Stimulated activated naive CD4-positive, alpha-beta T cell treated with Interleukin-2 at 50 U/mL for 16 hours (primary cell): ENCODE measurements at places on chromosomes 3 and 15.
A peak's percentile ranks its signal among the peaks of the same experiment; 100 is the strongest.

GRCh38 chr3:33936921-33937525 lies 138.6 kb downstream of the PDCD6IP start:
- DNase-seq: no peak

DNA sequence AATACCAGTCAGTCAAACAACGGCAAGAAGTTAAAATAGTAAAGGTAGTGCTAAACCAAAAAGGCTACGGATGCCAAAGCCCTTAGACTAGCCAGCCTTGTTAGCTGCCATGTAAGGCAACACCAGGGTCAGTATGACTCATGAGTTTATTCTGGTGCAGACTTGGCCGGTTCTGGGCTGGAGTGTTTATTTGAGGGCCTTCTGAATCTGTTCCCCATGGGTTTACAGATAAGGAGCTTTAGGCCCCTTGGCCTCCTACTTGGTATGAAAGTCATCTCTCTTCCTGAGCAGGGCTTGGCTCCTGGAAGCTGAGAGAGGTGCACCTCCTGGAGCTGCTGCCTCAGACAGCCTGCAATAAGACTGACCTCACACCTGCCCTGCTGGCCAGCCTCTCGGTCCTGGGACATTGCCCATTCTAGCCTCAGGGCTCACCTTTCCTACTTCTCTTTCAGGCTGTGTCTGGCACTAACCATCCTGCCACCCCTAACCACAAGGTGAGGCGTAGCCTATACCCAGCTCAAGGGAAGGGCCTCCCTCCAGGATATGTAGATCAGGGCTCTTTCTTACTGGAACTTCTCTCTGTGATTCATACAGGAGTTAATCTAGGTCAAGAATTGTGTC lies 10.4 kb upstream of the RTP1 start:
- DNase-seq: no peak

DNA sequence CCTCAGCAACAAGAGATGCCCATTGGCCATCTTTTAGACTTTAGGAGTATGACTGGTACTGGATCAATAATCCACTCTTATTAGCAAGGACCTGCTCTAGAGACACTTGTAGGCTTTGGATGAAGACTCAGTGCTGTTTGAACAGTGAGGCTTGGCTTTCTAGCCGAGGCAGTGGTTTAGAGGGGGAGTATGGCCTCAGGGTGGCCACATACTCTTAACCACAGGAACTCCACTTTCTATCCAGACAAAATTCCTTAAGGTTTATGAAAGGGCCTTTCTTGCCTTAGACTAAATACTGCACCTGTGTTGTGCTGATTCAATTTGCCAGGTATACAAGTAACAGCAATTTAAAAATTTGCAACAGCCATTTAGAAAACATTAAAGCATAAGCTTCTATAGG lies 1046.3 kb downstream of the DIPK2A start:
- no peak for DNase-seq

DNA sequence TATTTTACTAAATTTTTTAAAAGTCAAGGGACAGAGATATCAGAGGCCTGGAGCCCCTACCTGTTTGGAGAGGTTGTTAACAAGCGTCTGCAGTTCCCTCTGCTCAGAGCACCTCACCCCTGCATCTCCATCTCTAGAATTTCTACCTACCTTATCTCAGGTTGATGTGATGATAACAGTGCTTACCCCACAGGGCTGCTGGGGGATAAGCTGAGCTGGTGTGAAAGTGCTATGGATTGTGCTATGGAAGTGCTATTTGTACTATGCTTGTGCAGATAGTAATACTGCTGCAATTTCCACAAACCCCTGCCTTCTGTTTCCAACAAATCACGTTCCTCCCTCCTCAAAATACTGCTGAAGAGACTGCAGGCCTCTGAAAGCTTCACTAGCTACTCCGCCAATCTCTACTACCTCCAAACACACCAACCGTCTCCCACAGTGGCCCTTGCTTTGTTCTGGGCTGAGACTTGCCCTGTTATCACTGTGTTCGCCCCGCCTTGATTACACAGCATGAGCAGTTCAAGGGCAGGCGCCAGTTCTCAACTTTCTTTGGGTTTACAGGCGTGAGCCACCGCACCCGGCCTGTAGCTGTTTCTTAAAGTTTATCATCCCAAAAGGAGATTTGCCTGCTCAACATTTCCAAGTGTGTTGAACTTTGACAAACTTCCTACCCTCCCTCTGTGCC lies 28.4 kb upstream of the PARL start:
- no peak for DNase-seq

DNA sequence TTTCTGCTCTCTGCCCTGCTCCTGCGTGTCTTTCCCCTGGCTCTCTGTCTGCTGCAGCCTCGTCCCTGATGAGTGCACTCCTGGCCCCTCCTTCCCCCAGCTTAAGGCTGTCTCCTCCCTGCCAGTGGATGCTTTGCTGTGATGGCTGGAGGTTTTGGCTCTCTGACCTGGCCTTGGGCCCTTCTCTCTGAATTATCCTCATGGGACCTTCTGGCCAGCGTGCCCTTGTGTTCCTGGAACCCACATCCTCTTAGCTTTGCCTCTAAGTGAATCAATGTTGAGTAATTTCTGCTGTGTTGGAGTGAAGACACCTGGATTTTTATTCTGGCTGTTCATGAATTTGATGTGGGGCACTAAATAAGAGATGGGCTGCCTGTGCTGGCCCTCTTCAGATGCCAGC lies 9.8 kb upstream of the TNFAIP8L3 start:
- no peak for DNase-seq

GRCh38 chr3:12478326-12478725 lies 6.0 kb upstream of the TSEN2 start:
- DNase-seq: no peak

DNA sequence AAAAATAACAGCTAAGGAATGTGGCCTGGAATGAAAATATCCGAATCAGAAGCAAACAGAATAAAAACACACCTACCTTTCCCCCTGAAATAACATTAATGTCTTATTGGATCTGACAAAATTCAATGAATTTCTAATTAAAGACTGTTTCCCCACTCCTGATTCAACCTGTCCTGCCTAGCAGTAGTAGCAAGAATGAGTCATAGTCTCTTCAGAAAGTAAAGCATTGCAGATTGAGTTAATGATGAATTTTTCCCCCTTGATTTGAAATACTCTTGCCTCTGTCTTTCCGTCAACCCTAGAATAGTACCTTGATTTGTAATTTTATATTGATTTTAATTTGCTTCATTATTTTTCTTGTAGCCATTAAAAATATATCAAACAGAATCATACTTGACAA lies 212.4 kb downstream of the CNTN4 start:
- no peak for DNase-seq

GRCh38 chr3:149377408-149378364 lies at the start of gene TM4SF1:
Gene TM4SF1, minus strand, starts transcription at chr3:149377649. Its CDS starts 102 bp downstream, at chr3:149377547.
- no peak for DNase-seq

DNA sequence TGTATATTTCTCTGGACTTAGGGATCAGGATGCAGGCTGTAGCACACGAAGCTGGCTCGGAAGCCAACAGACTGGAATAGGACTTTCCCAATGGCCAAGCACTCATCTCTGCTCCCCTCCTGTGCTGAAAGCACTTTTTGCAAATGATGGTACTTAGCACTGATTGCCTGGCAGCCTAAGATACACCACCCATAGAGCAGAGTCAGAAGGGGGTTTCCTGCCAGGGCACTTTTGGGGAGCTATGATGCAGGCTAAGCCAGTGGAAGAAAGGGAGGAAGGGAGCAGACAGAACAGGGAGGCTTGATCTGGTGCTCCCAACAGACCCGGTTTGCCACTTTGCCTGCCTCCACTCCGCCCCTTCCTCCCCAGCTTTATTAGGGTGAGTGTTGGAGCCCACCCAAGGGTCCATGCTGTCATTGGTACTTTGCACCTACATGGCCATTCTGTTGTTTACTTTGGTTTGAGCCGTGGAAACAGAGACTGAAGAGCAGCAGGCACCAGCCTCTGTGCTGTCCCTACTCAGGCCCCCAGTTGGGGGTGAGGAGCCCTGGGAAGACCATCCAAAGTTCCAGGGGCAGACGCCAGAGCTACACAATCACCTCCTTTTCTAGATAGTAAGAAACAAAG lies 15.9 kb downstream of the BSN start:
- DNase-seq: no peak

GRCh38 chr3:37992271-37993066 lies 1.9 kb downstream of the VILL start:
- DNase-seq: no peak

GRCh38 chr3:108018552-108018951 lies 72.3 kb downstream of the CD47 start:
- DNase-seq: no peak

DNA sequence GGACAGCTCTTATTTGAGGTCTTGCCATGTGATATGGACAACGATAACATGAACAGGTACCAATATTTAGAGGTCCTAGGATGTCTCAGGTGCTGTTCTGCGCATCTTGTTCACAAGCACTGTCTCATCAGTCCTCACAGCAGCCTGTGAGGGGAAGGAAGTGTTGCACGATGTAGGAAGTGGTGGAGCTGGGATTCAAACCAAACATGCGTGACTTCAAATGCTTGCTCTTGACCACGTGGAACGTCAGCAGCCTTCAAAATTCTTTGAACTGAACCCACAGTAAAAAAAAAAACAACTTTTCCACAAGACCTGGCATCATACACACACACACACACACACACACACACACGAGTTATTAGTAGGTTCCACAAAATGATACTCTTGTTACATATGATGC lies 153.4 kb upstream of the SMAD3 start:
- peak; percentile 4 for DNase-seq

DNA sequence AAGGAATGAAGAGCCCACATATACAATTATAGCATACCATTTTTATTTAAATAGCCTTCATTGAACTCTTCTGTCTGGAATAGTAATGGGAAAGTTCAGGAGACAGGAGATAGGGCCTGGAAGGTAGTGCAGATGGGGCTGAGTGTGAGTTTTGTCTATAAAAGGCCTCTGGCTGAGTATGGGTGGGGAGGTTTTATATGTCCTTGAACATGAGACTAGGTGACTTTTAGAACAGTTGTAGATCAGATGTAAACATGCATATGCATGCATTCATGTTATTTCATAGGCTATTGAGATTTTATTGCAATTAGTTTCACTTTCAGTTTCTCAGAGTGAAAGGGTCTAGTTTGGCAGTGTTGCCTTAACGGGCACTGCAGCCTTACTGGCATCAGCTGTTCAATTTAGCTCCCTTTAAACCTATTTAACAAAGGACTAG lies 27.1 kb downstream of the CGGBP1 start:
- DNase-seq: peak; percentile 2

GRCh38 chr15:63523306-63523990 lies 19.1 kb downstream of the USP3 start:
- DNase-seq: no peak

- no peak for DNase-seq
Observed at GRCh38 chr3:23493889-23494288, 290.8 kb downstream of the UBE2E2 start.

DNA sequence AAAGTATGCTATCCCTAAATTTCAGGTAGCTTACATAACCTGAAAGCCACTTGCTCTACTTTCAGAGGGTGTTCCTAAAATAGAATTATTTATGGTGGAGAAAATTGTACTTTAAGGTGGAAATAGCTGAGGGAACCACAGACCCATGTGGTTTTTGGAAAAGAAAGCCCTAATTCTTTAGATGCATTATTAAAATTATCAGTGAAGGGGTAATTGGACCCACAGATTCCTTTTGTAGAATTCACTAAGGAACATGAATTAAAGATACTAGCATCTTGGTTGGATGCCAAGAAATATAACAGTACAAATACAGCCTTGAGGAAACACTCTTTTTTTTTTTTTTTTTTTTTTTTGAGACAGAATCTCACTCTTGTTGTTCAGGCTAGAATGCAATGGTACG lies 37.8 kb downstream of the DPPA2 start:
- no peak for DNase-seq

DNA sequence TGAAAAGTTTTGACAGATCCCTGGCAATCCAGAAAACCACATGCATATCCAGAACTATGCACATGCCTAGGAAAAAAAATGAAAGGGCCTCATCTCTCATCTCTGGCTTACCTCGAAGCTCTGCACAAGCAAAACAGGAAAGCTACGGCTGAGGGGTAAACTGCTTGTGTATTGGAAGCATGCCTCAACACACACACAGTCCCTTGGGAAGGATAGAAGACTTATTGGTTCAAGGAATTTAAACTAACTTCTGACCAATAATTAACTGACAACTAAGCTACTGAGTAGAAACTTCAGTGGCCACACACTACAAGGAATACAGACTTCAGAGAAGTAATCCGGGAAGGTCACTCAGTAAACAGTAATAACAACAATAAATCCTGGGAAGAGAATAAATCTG lies 59.9 kb upstream of the POMGNT2 start:
- DNase-seq: no peak

DNA sequence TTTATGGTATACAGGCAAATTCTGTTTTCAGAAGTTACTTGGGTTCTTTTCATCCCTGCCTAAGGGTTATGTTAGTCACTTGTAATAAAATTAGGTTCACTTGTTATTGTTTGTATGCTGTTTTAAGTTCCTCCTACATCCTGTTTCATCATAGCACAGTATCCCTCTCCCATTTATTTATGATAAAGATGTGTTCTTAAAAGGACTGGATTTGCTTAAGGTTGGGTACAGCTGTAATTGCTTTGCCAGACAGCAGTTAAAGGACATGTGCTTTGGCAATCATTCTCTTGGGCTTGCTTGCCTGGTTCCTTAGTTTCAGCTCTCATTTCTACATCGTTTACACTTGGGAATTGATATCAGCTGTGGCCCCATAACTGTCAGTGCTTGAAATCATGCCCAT lies 11.7 kb downstream of the ATP2C1 start:
- no peak for DNase-seq

DNA sequence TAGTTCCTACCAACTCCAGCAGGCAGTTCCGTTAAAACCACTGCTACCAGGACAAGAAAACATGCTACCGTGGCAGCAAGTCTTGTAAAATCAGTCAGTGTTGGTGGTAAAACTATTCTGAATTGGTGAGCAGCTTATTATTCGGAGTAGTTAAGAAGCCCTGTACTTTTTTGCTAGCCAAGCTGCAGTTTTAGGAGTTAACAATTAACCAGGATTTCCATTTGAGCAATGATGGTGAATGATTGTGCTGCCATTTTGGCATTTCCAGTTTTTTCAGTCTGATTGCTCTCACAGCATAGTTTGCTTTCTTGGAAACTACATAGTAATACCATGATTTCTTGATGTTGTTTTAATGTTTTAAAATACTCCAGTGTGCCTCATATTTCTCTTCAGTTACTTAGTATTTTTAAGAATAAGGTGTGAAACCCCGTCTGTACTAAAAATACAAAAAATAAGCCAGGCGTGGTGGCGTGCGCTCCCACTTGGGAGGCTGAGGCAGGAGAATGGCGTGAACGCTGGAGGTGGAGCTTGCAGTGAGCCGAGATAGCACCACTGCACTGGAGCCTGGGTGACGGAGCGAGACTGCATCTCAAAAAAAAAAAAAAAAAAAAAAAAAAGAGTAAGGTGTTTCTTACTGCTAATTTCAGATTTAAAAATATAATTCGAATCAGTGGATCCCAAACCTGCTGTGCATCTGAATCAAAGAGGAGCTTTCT lies 43.8 kb upstream of the SCAANT1 start:
- no peak for DNase-seq

DNA sequence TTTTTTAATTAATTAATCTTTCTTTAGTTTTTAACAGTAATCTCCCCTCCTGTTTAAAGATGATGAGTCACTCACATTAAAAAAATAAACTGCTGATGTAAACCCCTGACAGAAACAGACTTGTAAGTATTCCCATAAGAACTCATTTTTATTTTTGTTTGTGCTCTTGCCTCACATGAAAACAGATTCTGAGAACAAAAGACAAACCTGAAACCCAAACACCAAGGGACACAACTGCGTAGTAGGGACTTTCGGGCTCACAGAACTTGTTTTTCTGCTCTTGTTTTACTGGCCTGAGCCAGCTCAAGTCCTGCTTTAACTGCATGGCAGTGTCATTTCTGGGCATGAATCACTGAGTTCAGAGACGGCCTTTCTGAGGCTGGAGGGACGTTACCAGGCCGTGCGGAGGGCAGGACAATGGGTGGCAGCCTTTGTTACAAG lies 600.8 kb downstream of the FOXP1 start:
- no peak for DNase-seq
